ENCODE measurements at places on chromosomes 12 and 14. TPM values are rescaled to one million over a fixed set of nuclear protein-coding genes. Genes with fewer than 3 reads are reported as not detected.

ACADS gene
- total RNA-seq = 11.8 TPM

DNA sequence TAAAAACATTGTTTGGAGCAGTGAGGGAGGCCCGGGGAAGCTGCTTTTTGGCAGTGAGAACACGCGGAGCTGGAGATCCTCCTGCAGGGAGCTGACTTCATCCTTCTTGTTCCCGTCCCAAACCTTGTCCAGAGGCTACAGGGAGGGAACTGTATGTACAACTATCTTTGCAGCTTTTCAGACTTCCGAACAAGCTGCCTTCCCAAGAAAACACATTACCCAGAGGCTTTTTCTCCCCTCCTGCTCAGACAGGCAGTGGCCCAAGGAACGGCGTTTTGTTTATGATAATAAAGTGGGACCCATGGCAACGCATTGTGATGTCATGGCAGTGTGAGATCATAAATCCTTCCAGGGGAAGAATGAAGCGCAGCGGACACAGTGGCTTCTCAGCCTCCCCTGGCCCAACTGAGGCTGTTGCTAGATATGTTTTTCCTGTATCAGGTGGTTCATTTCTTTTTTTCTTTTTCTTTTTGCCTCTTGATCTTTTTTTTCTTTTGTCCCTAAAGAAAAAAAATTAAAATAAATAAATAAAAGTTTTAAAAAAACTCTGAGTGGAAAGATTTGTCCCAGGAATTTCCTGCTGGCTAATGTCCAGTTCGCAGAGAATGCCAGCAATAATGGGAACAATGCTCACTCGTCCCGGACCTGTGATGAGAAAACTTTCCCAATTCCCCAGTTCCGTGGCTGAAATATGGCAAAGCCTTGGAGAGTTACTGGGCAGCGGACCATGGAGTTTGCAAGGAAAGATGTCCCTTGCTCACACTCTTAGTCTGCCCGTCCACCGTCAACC, 103.4 kb upstream of the MAP1LC3B2 start:
- no peaks in the 10 kb centered on the region for H3K36me3 ChIP-seq
- H3K4me3 ChIP-seq = no peak overlapping the region

KCNMB4 gene
- 8.2 TPM for total RNA-seq

GRCh38 chr14:68688872-68689371, 103.9 kb downstream of the ZFP36L1 start:
- H3K27ac ChIP-seq = peak overlapping the region; percentile 76
- peaks cover 27% of the 10 kb centered on the region for H3K4me1 ChIP-seq
- DNase-seq = no peak
- peaks cover 15% of the 10 kb centered on the region for H3K27me3 ChIP-seq
- no peak overlapping the region for H3K4me3 ChIP-seq

- no peaks in the 10 kb centered on the region for H3K36me3 ChIP-seq
- peaks cover 12% of the 10 kb centered on the region for H3K4me1 ChIP-seq
- no peak for DNase-seq
- no peak overlapping the region for H3K27ac ChIP-seq
Observed at GRCh38 chr14:24986206-24986893, 63.6 kb downstream of the STXBP6 start.

DNA sequence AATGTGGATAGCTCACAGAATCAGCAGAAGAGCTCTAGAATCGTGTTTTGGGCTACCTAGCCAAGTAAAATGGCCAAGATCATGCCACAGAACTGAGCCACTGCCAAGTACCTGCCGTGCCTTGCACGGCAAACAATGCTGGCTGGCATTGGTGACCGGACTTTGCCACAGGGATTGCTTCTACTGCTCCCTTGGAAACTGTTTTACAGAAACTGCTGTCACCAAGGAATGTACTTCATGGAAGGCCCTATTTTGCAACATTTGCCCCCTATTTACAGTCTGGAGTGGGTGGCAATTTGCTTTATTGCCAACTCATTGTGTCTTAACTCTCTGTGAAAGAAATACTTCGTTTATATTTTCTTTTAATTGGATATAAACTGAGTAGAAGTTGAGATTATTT, 49.0 kb downstream of the BORCS5 start:
- H3K27ac ChIP-seq = no peak overlapping the region
- DNase-seq = no peak
- H3K27me3 ChIP-seq = no peaks in the 10 kb centered on the region

DNA sequence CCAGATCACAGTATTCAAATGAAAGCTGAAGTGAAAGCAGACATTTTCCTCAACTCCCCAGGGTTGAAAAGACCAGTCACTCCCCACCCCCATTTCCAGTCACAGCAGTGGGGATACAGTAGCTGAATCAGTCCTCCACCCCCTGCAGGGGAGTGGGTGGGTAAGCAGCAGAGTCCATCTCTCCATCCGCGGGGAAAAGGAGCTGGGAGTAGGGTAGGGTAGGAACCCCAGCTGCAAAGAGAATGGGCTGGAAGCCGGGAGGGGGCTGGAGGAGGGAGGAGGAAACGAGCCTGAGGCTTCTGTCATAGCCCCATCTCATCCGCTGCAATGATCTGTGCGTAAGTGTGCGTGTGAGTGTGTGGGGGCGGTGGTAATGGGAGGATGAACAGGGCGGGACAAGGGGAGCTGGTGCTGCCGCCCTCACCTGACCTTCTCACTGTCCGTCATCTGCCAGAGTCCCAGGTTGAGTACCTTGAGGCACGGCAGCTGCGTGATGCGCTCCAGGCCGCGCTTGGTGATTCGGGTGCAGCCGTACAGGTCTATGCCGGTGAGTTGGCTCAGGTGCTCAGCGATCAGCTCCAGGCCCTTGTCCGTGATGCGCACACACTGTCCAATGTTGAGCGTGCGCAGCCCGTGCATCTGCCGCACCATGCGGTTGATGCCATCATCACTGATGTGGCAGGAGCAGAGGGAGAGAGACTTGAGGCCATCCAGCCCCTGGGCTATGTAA, 1.8 kb downstream of the FBXL14 start:
- peaks cover 5% of the 10 kb centered on the region for H3K36me3 ChIP-seq
- H3K4me1 ChIP-seq = peaks cover 56% of the 10 kb centered on the region

KRT82 gene
- not detected for total RNA-seq

GYS2 gene
- not detected for total RNA-seq

GRCh38 chr12:132510111-132510724, 20.3 kb downstream of the FBRSL1 start:
- peaks cover 21% of the 10 kb centered on the region for H3K4me1 ChIP-seq
- no peak overlapping the region for H3K27ac ChIP-seq
- DNase-seq = no peak
- no peaks in the 10 kb centered on the region for H3K27me3 ChIP-seq
- H3K36me3 ChIP-seq = peaks cover under 1% of the 10 kb centered on the region

DNA sequence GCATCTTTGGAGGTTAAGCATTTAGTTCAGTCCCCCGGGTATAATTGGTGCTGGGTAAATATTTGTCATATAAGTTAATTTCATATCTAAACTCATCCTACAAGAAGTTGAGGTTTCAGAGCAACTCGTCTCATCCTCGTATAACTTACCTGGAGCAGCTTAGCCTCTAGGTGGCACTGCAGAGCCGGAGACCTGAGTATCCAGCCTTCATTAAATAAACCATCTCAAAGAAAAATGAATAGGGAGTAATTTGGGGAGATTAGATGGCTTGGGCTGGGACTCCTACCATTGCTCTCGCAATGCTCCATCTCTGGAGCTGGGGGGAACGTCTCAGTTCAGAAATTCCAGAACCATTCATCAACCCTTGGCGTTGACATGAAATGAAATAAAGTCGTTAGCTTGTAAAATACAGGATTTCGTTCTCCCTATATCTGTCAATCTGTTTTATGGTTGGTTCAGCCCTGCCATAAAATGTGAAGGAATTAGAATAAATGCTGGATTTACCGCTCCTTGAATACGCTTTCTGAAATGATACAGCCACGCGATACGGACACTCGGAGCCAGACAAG, 122.9 kb upstream of the TMEM132D start:
- no peak overlapping the region for H3K27ac ChIP-seq
- no peaks in the 10 kb centered on the region for H3K36me3 ChIP-seq
- H3K27me3 ChIP-seq = peaks cover 78% of the 10 kb centered on the region
- peaks cover 2% of the 10 kb centered on the region for H3K4me1 ChIP-seq
- H3K4me3 ChIP-seq = no peak overlapping the region

KCNJ8 gene
- total RNA-seq = 2.2 TPM

DNA sequence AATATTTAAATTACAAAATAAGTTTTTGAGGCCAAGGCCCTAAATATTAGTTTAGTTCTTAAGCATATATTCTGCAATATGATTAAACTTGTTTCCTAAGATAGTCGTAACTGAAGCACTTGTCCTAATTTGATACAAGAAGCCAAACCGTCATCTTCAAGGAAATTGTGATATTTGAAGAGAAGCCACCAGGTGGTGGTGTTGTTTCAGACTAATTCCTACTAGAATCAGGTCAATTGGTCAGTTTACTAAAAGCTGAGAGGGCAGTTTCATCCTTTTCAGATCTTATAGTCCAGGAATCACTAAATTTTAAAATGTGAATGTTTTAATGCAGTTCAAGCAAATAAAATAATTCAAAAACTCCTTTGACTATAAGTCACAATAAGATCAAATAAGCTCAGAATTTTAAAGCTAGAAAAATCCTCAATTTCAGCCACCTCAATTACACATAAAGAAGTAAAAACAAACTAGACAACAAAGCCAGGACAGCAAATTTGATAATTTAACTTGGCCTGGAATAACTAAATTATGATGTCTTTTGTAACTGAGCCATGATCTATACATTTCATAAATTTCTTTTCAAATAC, 7.1 kb upstream of the ARL1 start:
- H3K4me3 ChIP-seq = no peak overlapping the region
- no peaks in the 10 kb centered on the region for H3K4me1 ChIP-seq
- no peak overlapping the region for H3K27ac ChIP-seq

DNA sequence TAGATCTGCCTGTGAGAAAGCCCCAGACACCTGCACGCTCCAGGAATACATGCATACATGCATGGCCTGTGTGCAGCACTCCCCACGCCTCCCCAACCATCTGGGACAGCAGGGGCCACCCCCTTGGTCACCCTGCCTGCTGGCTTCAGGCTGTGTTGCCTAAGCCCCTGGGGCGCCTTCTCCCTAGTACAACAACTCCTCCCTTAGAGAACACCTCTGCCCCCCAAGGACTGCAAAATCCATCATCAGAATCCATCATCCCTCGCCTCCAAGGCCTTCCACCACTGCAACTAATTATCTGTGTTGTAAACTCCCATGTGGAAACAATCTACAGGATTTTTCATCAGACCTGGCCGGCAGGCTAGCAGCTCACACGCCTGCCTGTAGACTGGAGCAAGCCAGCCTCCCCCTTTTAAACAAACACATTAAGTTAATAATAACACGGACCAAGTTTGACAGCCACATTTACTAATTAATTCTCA, 36.8 kb downstream of the ZFP36L1 start:
- no peaks in the 10 kb centered on the region for H3K36me3 ChIP-seq
- H3K27ac ChIP-seq = peak overlapping the region; percentile 7
- peak overlapping the region; percentile 38 for H3K4me3 ChIP-seq
- no peak for DNase-seq
- H3K27me3 ChIP-seq = no peaks in the 10 kb centered on the region

DNA sequence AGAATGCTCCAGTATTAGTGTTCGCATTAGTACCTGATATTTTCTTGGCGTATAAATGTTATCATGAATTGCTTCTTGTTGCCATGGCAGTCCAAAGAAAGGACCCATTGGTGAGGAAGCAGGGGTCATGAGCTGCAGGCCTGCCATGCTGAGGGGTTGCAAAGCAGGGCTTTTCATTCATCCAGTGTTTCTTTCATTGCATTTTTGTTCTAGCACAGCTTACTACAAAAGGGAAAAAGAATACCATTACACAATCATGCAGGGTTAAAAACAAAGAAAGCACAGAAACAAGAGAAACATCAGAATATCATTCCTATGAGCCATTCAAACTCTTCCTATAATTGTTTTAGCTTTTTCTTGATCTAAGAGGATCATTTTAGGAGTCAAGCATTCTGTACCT, 24.0 kb downstream of the DICER1 start:
- no peak for DNase-seq
- H3K27me3 ChIP-seq = no peaks in the 10 kb centered on the region
- peaks cover 22% of the 10 kb centered on the region for H3K4me1 ChIP-seq
- no peak overlapping the region for H3K27ac ChIP-seq

DNA sequence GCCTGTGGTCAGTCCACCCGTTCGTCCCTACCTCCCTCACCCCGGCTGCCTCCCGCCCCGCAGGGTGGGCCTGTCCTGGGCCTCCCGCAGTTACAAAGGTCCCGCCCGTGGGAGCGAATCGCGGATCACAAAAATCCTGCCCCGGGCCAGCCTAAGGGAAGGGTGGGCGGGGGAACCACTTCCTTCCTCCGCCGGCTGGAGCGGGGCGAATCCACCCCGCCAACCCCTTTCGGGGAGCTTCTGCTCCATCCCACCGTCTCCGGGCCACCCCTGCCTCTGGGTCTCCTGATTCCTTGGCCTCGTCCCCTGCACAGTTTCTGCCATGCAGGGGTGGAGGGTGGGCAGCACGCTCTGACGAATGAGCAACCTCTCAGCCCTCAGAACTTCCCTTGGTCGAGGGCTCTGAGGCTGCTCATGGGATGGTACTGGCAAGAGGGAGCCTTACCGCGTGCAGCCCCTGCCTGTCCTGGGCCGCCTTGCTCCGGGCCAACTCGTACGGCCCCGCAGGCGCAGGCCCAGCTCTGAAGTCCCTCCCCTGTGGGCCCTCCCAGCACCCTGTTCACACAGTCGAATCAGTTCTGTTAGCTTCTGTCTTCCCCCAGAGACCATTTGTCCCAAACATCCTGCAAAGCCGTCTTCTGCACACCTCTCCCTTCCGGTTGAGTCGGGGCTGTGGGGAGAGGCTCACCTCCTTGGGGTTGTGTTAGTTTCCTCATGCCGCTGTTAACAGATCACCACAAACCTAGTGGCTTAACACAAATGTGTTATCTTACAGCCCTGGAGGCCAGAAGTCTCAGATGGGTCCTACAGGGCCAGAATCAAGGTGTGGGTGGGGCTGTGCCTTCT, 589 bp upstream of the HVCN1 start:
- DNase-seq = peak; percentile 50
- peak overlapping the region; percentile 85 for H3K4me3 ChIP-seq
- H3K36me3 ChIP-seq = no peaks in the 10 kb centered on the region
- peaks cover 28% of the 10 kb centered on the region for H3K27me3 ChIP-seq
- peaks cover 7% of the 10 kb centered on the region for H3K4me1 ChIP-seq

TAS2R8 gene
- total RNA-seq = 0.24 TPM

DNA sequence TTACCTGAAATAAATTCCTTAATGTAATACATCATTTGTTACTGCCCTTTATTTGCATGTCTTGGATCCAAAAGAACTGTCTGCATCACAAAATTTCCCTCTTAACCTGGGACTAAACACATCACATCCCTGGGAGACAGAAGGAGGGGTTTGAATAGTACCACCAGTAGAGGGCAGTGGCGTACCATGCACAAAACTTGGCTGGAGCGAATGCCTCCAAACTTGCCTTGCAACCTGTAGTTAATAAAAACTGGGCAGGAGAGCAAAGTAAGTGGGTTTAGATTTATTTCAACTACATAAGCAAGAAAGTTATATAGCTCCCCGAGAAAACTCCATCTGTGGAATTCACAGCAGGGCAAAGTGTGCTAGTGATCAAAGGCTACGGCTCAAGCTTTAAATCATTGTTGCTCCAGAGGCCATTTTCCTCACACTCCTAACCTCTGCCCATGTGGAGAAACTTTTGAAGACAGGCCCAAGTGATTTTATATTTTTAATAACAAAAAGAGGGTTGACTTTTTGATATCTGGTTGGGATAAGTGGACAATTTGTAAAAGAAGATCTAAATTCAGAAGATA, 1176.7 kb upstream of the SEL1L start:
- DNase-seq = peak; percentile 37
- H3K27me3 ChIP-seq = no peaks in the 10 kb centered on the region
- no peak overlapping the region for H3K27ac ChIP-seq
- H3K4me3 ChIP-seq = no peak overlapping the region
- H3K36me3 ChIP-seq = no peaks in the 10 kb centered on the region

Data from progenitor cell of endocrine pancreas (in vitro differentiated cells).